Cortex of kidney (tissue), 1 donor: ENCODE measurements at places on chromosomes 12 and 14.

GRCh38 chr12:98262902-98263301 is 252.5 kb upstream of the TMPO start:
- DNase-seq, result no peak

- no peak for DNase-seq
Measured at GRCh38 chr12:117011988-117012805, 87.0 kb downstream of the TESC start.

DNA sequence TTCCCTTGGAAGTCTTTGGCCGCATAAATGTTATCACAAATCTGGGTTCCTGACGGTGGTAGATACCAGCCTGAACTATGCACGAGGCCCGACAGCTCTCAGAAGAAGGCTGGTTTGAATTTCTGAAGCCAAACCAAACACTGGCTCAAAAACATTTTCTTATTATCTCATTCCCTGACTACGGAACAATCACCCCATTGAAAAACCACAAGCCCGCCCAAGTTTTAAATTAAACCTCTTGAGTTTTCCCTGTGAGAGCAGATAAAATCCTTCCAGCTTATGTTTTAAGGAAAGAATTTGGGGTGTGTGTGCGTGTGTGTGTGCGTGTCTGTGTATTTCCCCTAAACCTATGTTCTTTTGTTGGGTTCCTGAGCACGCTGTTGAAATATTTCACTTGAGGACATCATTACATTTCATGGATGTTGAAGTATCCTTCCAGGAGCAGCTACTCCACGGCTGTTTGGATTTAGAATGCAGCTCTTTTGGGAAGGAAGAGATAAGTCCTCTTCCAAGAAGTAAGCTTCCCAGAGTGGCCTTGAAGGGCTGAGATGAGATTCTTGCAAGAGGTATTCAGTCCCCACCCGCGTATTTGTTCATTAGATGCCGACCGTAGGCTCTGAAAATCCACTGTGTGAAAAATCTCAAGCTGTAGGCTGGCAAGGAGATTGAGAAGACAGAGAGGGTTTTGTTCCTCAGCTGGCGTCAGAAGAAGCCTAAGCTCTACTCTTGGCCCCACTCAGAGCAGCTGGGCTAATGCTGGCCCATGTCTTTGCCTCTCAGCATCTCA is 131.0 kb upstream of the NCOR2 start:
- no peak for DNase-seq

- DNase-seq, result no peak
Measured at GRCh38 chr14:100789460-100790417, 36.2 kb upstream of the MEG3 start.

DNA sequence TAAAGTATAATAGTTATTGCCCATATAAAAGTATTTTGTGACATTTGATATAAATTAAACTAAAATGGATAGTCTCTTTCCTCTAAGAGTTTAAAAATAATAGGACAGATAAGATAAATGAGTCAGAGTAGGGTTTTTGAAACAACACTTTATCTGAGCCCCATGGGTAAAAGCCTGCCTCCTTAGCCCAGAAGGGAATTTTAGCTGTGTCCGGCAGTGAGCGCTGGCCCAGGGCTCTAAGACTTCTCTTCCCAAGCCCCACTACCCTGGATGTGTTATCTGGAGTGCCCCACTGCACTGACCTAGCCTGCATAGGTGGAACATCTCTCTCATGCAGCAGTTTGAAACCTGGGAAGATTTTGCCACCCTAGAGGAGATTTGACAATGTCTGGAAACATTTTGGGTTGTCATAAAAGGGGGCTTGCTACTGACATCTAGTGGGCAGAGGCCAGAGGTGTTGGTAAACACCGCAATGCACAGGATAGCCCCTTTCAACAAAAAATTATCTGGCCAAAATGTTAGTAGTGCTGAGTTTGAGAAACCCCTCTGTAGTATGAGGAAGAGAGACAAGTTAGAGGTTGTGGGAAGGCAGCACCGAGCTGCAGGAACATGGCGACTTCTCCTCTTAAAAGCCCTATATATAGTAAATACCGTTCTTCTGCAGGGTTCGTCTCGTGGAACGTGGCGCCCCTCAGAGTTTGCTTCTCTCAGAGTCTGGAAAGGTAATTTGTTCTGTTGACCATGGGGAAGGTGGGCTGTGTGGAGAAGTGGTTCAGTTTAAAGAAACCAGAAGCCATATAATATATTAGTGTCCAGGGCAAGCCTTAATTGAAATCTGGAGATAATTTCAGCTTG is 29.3 kb upstream of the ATF1 start:
- no peak for DNase-seq

- DNase-seq, result no peak
Measured at GRCh38 chr12:124678421-124678893, 111.0 kb upstream of the NCOR2 start.

GRCh38 chr12:23099104-23099503 is 474.1 kb downstream of the ETNK1 start:
- no peak for DNase-seq

DNA sequence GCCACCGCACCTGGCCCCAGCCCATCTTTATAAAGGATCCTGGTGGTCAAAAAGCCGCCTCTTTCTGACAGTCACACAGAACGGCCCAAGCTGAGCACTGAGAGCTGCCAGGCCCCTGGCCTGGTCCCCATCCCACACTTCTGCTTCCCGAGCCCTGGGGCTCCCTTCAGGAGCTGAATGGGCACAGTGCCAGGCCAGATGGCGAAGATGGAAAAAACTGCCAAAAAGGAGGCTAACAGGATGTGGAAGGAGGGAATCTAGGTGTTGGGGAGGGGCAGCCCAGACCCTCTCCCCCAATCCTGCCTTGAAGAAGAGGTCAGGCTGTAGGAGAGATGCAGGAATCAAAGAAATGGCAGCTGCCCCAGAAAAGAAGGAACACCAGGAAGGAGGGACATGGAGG is 5.0 kb downstream of the LPAR5 start:
- DNase-seq, result no peak

GRCh38 chr12:49089821-49090773 is 4.5 kb downstream of the DHH start:
- DNase-seq, result no peak

DNA sequence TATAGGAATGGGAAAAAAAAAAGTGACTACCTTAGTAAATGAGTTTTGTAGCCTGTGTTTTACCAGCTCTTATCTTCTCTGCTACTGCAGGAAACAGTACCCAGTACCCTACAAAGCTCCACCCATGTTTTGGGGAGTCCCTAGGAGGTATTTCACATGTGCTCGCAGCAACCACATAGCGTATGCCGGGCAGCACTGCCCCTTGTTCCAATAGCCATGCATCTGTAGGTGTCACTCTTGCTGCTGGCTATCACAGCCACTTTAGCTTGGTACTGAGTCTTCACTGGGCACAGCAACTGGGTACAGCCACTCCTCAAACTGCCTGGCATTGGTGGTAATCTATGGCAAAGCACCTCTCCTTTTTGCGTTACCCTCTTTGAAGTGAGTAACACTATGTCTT is 2.0 kb upstream of the MDM1 start:
- no peak for DNase-seq

- no peak for DNase-seq
Measured at GRCh38 chr12:12440784-12441428, 84.0 kb downstream of the BORCS5 start.

DNA sequence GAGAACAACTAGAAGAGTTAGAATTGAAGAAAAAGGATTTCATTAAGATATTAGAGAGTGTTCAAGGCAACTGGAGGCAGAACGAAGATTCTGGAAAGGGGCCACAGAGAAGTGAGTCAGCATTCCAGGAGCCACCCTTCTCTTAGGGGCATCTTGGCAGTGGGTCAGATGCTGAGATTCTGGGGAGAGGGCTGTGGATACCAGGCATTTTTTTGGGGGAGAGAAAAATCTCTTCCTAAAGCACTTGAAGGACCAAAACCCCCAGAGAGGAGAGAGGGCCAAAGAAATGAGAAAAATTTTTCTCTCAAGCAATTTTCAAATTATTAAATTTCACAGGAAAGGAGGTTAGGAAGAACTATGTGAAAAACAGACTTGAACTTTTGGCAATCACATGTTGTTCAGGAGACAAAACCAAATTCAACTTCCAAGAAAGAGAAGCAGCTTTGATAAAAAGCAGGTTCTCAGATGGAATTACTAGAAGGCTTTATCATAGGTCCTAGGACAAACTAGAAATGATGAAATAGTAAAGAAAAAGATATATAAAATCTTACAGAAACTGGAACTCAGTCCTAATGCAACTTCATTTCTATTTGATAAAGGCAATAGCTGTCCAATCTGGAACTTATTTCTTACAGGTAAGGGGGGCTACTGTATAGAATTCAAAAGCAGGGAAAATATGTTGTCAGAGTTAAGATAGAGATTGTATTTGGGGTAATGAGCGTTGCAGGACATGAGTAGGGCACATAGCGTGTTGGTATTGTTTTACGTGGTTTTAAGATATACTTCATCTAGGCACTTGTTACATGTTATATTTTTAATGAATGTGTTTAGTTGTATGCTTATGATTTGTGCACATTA is 1.1 kb upstream of the CLEC2D start:
- DNase-seq, result no peak

DNA sequence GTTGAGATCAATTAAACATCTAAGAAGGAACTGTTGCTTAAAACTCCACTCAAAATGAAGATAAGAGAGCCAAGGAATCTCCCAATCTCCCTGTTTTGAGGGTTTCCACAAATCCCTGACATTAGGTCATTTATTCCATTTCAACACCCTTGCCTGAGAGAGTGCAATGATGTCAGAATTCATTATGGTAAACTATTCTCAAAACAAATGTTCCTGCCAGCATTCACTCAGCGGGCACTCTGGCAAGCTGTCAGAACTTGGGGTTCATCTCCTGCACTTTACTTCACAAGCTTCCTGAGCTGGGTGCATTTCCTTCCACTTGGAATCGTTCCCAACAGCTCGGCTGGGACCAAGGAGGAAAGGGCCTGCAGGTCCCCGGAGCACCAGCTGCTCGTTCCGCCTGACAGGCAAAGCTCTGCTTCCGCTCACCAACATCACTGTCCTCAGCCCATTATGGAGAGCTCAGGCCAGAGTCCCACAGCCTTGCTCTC is 117.8 kb downstream of the TTC7B start:
- no peak for DNase-seq

GRCh38 chr14:51534610-51535011 is 117.1 kb upstream of the FRMD6 start:
- DNase-seq, result no peak

- no peak for DNase-seq
Measured at GRCh38 chr12:12582193-12582881, 19.7 kb upstream of the DUSP16 start.
